ENCODE measurements at places on chromosomes 1 and 21.

DNA sequence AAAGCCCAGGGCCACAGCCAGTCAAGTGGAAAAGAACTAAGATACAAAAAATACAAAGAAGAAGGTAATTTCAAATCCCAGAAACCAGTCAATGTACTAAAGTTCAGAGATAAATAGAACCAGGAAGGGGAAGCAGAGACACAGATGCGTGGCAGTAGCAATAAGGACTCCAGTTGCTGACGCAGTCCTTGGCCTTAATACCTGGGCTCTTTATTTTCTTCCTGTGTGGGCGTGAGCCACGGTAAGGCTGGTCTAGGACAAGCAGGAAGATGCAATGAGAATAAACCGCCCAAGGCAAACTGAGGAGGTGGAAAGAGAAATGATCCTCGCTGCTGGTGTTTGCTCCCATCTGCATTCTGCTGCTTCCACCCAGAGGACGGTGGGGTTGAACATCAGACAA, 65.6 kb upstream of the PLXNA2 start:
- DNase-seq: no peak

DNA sequence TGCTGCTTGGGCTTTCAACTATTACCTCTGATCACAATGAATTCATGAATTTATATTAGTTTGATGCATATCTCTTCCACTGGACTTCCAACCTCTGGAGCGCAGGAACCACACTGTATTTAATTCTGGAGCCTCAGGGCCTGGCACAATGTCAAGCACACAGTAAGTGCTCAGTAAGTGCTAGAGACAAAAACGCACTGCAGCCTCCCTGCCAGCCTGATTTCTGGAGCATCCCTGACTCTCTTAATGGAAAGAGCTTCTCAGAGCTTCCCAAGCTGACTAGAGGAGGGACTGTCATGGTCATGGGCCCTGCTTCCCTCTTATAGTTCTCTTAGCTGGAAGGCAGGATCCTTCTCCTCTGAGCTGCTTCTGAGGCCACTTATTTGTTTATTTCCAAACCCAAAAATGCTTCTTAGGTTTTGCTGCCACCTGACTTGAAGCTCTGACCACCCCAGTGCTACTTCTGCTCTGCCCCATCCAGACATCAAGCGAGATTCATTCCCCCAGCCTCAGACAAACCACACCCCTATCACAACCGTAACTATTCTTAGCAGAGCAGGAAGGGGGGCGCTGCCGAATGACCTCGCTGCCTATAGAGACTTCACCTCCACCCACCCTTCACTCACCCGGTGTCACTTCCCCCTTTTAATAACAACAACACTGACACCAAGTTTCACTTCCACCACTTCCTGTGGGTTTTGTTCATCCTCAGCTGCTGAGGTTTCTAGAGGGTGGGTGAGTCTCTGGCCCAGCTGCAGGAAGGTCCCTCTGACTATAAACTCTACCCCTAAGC, 33.6 kb downstream of the NUAK2 start:
- DNase-seq: peak; percentile 98

DNA sequence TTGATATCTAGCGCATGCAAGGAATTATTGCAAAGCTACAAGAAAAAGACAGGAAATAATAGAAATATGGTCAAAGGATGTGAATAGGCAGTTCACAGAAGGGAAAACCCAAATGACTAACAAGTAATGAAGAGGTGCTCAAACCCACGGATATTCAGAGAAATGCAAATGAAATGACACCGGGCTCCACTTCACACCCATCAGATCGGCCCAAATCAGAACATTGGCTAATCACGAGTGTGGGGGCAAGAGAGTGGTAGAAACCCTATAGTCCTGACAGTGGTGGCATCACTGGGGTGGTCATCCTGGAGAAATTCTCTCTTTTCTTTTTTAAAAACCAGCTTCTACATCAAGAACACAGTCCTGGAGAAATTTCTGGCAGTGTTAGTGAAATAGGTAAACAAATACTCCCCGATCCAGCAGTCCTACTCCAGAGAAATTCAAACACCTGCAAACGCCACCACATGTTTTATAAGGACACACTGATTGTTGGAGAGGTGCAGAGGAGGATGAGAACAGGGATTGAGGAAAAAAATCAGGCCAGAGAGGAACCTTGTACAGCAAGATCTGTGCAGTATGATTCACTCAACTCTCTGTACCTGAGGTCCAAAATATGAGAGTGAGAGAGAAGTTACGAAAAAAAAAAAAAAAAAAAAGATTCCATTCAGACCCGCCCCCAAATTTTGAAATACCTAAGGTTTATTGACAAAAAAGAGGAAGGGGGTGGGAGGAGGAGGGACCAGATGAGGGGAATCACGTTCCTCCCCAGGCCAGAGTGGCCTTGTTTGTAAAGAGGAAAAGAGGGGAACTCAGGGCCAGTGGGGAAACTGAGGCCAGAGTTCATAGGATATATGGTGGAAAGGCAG, 9.2 kb upstream of the TNFRSF1B start:
- no peak for DNase-seq

- DNase-seq: no peak
These were observed 7.6 kb upstream of the C1orf74 start for GRCh38 chr1:209791920-209792319.

DNA sequence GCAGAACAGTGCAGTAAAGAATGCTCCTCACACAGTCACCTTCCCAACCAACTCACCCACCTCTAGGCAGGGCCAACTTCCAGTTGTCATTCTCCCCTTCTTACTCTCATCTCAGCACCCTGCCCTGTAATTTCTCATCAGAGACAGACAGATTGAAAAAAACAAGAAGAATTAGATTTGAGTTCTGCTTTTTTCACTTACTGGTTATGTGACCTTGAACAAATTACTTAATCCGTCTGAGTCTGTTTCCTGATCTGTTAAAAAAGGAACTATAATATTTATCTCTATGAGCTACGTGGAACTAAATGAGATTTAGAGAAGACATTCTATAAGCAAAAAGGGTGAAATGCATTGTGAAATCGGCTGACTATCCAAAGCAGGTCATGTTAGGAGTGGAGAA, 330.3 kb downstream of the ZNF326 start:
- peak; percentile 81 for DNase-seq

DNA sequence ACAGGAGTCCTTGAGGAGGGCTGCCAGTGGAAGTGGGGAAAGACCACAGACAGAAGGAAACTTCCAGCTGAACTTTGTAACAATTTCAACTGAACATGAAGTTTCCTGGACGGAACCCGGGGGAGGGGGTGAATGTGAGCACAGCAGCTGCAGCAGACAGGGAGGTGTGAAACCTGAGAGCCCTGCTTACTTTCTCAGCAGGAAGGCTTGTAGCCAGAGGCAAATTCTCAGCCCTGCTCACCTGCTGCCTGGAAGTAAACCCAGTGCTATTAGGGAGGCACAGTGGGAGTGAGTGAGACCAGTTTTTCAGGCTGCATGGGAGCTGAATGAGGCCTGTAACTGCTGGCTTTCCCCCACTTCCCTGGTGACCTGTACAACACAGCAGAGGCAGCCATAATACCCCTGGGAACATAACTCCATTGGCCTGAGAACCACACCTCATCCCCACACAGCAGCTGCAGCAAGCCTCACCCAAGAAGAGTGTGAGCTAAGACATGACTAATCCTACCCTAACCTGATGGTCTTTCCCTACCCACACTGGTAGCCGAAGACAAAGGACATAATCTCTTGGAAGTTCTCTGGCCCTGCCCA, 9.6 kb upstream of the SPRR2F start:
- no peak for DNase-seq

DNA sequence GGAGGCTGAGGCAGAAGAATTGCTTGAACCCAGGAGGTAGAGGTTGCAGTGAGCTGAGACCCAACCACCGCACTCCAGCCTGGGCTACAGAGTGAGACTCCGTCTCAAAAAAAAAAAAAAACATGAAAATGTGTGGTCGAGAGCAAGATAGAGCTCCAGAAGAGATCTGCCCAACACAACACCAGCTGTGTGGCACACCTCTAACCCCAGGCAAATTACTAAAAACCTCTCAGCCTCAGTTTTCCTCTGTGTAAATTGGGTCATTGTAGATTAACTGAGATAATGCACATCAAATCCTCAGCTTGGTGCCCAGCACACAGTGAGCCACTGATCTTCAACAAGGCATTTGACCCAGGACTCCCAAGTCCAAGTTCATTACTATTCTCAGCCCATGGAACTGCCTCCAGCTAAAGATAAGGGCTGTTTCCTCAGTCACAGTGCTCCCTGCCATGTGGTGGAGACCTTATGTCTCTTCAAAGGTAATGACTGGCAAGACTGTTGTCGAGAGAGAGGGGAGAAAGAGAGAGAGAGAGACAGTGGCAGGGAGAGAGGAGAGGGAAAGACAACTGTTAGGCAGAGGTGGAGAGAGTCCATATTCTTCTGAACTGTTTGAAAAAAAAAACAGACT, 58.1 kb downstream of the PTP4A2 start:
- no peak for DNase-seq

- no peak for DNase-seq
These were observed 171.0 kb downstream of the LRRC40 start for GRCh38 chr1:70034403-70034802.

DNA sequence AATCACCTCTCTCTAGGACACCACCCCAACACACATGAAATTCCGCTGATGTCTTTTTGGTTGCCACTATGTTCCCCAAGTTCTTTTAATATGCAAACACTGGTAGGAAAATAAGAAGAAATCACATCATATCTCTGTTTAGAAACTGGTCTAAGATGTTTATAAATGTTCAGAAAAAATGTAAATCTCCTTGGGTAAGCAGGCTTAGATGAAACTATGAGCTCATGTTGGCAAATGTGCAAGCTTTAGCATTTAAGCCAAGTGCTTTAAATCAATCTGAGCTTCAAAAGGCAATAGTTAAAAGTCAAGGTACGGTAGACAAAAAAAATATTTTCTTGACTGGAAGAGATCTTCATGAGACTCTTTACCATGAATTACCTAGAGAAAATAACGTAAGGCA, 25.2 kb upstream of the SLAMF9 start:
- no peak for DNase-seq

- no peak for DNase-seq
These were observed 59.4 kb downstream of the PRKCZ start for GRCh38 chr1:2109581-2110021.

GRCh38 chr1:26009796-26010447, 11.7 kb upstream of the EXTL1 start:
- DNase-seq: peak; percentile 35

DNA sequence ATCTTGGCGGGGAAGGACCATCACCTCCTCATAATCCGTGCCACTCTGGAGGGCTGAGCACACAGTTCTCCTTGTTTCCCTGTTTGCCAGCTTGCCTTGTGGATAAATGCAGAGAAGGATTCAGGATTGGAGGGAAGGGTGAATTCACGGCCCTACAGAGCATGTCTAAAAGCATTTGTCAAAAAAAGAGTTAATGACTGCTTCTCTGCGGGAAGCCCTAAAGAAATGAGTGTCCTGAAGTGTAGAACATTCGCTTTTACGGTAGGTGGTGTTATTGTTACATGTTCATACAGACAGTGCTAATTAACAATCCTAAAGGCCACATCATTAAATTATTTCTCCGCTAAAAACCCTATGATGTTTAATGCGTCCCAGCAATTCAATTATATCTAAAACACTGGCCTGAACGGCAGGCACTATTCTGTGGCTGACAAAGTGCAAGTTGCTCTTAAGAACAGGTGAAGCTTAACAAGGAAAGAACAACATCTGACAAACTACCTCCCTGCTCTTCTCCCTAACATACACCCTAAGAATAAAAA, 112.3 kb upstream of the NFIA start:
- peak; percentile 58 for DNase-seq

DNA sequence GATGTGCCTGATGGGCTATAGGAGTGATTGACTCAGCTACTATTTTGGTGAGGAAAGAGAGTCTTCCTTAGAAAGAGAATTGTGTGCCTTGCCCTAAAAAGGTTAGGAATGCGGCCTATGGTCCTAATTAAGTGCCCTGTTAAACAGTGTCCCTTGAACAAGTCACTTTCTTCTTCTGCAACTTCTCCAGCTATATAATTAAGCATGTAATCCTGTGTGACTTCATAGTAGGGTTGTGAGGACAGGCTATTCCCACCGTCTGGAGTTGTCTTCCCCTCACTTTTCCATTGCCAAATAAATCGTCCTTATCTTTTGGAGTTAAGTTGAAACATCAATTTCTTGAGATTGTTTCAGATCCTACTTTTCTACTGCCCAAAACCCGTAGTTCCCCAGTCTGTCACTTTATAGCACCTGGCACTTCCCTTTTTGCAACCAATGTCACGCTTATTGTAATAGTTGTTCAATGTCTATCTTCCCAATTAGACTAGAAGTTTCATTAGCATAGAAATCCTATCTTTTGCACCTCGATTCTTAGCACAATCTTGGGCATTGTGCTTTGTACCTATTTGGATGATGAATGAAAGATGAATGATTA, 27.6 kb upstream of the SLC16A1 start:
- no peak for DNase-seq

DNA sequence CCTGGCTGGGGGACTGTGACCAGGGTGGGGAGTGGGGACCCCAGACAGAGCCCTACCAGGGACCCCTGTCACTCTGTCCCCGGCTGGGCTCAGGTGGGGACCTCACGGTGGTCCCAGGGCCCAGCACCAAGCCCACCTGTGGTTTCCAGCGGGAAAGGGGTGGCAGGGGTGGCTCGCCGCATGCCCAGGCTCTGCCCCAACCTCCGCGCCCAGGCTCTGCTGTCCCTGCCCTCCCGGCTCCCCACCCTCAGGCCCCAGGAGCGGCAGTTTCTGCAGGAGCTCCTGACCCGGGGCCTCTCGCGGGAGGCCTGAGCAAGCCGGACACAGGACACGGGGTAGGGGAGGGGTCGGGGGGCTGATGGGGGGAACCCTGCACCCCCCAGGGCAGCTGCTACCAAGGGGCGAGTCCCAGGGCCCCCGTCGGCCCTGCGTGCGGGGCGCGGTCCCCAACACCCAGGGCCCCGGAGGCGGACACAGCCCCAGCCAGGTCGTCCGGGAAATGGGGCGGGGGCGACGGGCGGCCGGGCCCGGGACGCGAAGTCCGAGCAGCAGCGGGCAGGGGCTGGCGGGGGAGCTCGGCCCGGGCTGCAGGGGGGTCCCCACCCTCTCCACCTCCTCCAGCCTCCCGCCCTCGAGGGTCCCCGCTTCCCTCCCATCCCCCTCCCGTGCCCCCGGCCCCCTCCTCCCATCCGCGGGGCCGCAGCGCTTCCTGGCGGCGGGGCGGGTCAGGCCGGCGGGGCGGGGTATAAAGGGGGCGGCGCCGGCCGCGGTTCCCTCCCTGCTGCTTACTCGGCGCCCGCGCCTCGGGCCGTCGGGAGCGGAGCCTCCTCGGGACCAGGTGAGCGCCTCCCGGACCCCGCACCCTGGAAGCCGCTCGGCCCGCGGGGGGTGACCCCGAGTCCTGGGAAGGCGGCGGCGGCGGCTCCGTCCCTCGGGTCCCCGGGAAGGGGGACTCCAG, at the start of gene COL6A2:
COL6A2 (plus strand) TSS at position 777 of the 958 bp plus-strand sequence.
- DNase-seq: peak; percentile 39

DNA sequence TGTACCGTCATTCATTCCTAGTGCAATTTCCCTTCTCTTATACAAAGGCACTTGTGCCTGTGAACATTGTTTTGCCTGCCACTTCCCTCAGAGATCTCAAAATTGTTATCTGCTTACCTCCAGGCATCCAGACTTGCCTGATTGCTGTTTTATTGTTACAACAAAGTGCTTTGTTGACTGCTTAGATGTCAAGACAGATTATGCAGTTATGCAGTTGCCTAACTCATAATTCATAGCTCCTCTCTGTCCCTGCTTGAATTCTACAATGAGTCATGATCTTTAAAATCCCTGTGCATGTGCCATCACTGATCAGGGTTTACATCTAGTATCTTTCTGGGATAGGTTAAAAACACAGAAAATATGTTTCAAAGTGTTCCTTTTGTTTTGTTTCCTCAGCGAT, 24.5 kb downstream of the CXADR start:
- DNase-seq: no peak

Data from hematopoietic multipotent progenitor cell (in vitro differentiated cells).